ENCODE measurements at places on chromosomes 2 and 18. TPM values are rescaled to one million over a fixed set of nuclear protein-coding genes. Genes with fewer than 3 reads are reported as not detected.

- no peak for DNase-seq
Measured at GRCh38 chr18:44309185-44309584, 371.5 kb upstream of the SETBP1 start.

DNA sequence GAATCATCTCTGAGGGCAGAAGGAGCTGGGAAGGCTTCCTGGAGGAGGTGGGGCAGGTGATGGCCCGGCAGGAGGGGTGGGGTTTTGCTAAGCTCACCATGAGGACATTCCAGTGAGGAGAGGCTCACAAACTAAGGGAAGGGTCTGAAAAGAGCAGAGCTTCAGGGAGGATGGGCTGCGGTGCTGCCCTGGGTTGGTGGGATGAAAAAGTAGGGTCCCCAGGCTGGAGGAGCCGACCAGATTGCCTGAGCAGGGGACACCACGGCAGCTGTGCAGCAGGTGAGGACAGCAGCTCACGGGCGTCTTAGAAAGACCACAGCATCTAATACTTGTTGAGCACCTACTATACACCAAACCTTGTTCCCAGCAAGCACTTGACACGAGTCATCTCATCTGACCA, 82.2 kb downstream of the DYSF start:
- no peak for DNase-seq

The MYO3B gene
- 0.18 TPM for total RNA-seq

The VWC2L gene
- not detected for total RNA-seq

The GPR75 gene
- 0.55 TPM for total RNA-seq

- DNase-seq: no peak
Measured at GRCh38 chr2:37600735-37601134, 70.7 kb downstream of the CDC42EP3 start.

DNA sequence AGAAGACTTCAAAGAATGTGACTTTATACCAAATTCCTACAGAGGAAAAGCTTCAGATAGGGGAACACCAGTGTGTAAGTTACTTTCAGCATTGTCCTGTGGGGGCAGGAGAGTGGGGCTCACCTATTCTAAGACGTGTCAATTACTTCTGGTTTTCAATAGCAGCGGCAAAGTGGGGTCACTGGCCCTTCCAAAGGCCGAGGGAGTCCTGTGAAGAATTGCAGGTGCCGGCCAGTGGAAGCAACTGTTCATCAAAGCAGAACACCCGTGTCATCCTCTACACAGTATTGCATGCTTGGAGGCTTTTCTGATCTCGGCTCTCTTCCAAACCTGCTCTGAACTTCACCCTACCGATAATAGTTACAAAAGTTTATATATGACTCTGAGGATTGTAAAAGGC, 1176.5 kb upstream of the TMEFF2 start:
- no peak for DNase-seq

The MAPK4 gene
- not detected for total RNA-seq

The SERPINB10 gene
- not detected for total RNA-seq

- no peak for DNase-seq
Measured at GRCh38 chr18:48838166-48838775, 112.5 kb downstream of the SMAD7 start.

GRCh38 chr2:64142741-64143168, 1.5 kb downstream of the PELI1 start:
- DNase-seq: no peak

The OR6B2 gene
- not detected for total RNA-seq

GRCh38 chr2:176251928-176252327, 17.3 kb upstream of the MTX2 start:
- no peak for DNase-seq

DNA sequence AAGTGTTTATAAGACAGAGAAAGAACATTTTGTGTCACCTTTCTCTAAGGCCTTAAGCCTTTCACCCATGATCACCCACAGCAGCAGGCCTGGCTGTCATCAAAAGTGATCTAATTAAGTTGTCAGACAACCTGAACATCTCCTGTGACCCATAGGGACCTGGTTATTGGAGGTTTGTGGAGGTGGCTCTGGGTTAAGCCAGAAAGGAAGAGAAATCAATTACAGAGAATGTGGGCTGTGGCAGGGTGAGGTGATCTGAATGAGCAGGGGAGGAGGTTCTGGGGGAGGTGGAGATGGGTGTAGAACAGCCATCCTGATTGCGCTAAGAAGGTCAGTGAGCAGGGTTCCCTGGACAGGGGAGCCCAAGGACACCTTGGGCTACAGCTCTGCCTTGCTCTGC, 170.8 kb downstream of the FSHR start:
- DNase-seq: no peak

GRCh38 chr2:70083344-70084156, 3.7 kb upstream of the PCBP1 start:
- peak; percentile 83 for DNase-seq

The UGT1A6 gene
- not detected for total RNA-seq

GRCh38 chr2:219451661-219452360, 17.2 kb downstream of the SPEG start:
- no peak for DNase-seq

The FBXO15 gene
- total RNA-seq: 4.8 TPM

DNA sequence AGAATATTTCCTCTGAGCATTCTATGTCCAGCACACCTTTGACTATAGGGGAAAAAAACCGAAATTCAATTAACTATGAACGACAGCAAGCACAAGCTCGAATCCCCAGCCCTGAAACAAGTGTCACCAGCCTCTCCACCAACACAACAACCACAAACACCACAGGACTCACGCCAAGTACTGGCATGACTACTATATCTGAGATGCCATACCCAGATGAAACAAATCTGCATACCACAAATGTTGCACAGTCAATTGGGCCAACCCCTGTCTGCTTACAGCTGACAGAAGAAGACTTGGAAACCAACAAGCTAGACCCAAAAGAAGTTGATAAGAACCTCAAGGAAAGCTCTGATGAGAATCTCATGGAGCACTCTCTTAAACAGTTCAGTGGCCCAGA, 79.4 kb upstream of the FAM117B start:
- DNase-seq: no peak

GRCh38 chr2:30584116-30584515, 137.1 kb downstream of the LCLAT1 start:
- DNase-seq: no peak

GRCh38 chr18:71321319-71321718, 1032.5 kb downstream of the SOCS6 start:
- no peak for DNase-seq

GRCh38 chr2:65027616-65028244, 28.5 kb upstream of the CEP68 start:
- no peak for DNase-seq

- DNase-seq: no peak
Measured at GRCh38 chr2:8394131-8394530, 287.7 kb upstream of the ID2 start.

The LBX2 gene
- total RNA-seq: 0.39 TPM

The ASB1 gene
- total RNA-seq: 33.9 TPM

- DNase-seq: no peak
Measured at GRCh38 chr2:186570604-186571003, 19.3 kb upstream of the ITGAV start.

- DNase-seq: no peak
Measured at GRCh38 chr2:206585335-206585734, 57.0 kb upstream of the FAM237A start.

The MAL gene
- total RNA-seq: 26.3 TPM

GRCh38 chr2:200635251-200635650, 49.4 kb downstream of the AOX1 start:
- no peak for DNase-seq

Measured in activated naive CD4-positive, alpha-beta T cell treated with anti-CD3 and anti-CD28 coated beads, Interleukin-2, amount 50 U/mL, for 72 hours (primary cell).